Activated CD4-positive, alpha-beta T cell treated with anti-CD3 and anti-CD28 coated beads for 36 hours (primary cell): ENCODE measurements at places on chromosomes 3 and 15. TPM values are rescaled to one million over a fixed set of nuclear protein-coding genes. Genes with fewer than 3 reads are reported as not detected.

IL16 gene
- 117 TPM for total RNA-seq

LTF gene
- not detected for total RNA-seq

RASGRP1 gene
- total RNA-seq, result 120 TPM

RSRC1 gene
- 44.9 TPM for total RNA-seq

FHIT gene
- total RNA-seq, result 10.2 TPM

GOLGA6L26 gene
- total RNA-seq, result not detected

CHRNA5 gene
- 6.5 TPM for total RNA-seq

PAQR9 gene
- total RNA-seq, result not detected

DNA sequence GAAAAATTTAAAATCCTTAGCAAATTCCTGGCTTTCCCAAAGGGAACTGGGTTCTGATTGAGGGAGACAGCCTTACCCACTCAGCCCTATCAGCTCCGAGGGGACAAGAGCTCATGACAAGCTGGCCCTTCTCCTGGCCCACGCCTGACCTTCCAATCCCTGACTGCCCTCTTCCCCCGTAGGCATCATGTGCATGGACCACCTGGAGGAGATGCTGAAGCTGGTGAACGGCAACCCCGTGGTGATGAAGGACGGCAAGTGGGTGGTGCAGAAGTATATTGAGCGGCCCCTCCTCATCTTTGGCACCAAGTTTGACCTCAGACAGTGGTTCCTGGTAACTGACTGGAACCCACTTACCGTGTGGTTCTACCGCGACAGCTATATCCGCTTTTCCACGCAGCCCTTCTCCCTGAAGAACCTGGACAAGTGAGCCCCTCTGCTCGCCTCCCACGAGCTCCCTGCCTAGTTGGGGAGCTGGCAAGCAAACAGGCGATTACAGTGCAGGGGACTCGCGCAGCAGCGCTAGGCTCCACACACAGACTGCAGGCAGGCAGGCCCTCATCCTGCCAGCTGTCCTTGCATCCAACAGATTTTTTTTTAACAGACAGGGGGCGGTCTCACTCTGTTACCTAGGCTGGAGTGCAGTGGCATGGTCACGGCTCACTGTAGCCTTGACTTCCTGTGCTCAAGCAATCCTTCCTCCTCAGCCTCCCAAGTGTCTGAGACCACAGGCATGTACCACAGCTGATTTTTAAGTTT is 16.8 kb downstream of the RPUSD3 start:
- peak; percentile 50 for DNase-seq

GRCh38 chr3:37953226-37953625 is 37.4 kb upstream of the VILL start:
- DNase-seq, result no peak

GRCh38 chr3:161413127-161413854 is 42.0 kb upstream of the SPTSSB start:
- no peak for DNase-seq

GRCh38 chr3:139218046-139218445 is 125.8 kb upstream of the MRPS22 start:
- DNase-seq, result no peak

DNA sequence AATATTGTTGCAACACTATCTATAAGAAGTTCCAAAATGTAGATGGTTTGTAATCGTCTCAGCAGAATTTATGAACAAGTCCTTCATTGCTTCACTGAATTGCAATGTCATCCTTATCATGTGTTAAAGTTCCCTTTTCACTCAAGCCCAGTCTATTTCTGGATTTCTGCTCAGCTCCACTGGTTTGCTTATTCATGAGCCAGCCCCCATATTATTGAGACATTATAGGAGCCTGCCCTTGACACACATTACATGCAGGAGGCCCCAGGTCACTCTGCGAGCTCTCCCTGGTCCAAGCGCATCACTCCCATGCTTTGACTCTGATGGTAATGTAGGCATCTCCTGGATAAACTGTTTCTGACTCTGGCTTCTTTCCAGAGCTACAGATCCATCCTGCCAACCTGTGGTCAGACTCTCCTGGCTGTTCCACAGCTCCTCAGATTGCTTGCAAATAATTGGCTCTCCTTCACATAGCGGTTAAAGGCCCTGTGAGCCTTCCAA is 56.9 kb downstream of the ABTB1 start:
- DNase-seq, result no peak

DNA sequence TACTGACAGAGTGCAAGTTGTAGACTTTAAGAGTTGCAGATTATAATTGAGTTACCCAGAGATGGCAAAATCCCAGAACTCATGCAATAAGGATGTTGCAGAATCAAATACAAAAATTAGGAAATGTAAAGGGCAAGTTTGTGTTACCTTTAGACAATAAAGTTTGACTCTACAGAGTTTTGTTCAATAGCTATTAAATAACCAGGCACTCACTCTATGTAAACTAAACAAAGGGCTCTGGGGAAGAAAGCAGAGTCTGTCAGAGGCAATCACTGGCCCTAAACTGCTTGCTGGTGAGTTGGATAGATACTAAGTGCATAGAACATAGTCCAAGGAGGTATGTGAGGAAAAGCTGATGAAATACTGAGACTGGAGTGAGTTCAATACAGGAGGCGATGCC is 40.0 kb upstream of the PLCL2 start:
- DNase-seq, result no peak

DNA sequence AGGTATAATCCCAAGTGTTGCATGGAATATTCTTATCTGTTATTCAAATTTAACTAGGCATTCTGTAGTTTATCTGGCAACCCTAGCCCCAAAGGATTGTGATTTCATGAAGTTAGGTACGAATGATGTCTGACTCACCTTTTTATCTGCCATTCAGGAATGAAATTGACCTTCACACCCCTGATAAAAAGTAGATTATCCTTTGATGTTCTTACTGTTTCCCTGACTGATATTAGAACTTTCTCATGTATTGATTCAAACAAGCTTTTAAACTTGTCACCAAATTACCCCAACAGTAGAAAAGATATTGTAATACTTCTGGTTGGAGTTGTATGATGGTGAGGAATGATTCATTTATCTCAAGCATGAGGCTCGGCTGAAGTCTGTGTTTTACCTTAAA is 43.6 kb upstream of the CADPS start:
- no peak for DNase-seq

DNA sequence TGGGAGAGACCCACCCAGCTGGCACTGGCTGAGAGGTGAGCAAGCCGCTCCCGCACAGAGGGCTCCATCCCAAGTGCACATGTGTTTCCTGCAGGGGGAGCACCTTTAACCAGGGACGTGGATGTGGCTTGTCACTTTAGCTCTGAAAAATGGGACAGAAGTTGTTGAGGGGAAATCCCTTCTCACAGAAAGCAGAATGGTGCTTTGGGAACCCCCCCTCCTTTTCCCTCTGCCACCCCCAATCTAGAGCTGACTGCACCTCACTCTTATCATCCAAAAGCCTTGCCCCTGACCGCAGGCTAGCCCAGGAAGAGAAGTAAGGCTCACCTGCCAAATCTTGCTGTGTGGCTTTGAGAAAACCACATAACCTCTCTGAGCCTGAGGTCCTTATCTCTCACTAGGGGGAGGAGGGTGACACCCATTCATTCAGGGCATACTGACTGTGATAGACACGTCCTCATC is 77.9 kb downstream of the RPN1 start:
- DNase-seq, result peak; percentile 79

- DNase-seq, result no peak
Observed at GRCh38 chr15:29678504-29679034, 143.7 kb downstream of the TJP1 start.

DNA sequence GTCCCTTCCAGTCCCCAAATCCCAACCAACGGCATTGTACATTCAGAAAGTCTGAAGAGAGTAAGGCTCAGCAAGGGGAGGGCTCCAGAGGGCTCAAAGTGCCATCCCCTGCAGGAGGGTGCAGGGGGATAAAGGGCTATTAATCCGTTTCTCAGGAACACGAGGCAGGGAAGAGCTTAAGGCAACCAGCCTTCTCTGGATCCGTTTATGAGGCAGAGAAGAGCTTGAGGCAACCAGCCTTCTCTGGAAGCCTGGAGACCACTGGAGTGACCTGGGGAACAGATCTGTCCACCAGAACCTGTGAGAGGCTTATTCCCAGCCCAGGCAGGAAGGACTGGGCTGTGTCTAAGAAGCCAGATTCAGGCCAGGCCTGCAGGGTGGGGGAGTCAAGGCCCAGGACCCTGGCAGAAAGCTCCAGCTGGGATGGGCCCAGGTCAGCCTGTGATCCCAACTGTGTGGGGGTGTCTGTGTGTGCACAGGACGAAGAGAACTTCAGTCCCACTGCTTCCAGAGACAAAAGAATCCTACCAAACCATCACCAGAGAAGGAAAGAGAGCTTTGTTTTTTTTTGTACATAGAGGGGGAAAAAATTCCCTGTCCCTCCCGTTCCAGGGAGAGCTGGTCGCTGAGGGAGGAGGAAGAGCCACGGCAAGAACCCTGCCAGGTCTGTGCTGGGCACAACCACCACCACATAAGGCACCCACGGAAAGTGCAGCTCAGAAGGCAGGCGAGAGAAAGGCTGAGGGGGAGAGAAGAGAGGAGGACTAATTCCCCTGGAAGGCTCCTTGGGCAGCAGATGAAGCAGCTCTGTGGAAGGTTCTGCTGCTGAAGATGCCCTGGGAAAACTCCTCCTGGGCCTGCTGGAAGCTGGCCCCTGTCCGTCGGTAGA is 1.6 kb upstream of the ULK3 start:
- no peak for DNase-seq

DNA sequence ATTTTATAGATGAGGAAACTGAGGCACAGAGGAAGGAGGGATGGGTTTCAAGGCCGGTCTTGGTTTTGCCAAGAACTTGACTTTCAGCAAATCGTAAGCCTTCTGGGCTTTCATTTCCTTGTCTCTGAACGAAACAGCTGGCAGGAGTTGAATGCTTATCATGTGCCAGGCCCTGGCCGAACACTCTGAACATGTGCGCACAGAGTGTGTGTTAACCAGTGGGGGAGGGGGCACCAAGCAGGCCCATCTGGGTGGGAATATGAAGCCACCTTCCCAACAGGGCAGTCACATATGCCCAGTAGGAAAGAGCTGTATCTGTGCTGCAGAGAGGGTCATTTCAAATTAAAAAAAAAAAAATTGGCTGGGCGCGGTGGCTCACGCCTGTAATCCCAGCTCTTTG is 29.3 kb downstream of the ZNF710 start:
- no peak for DNase-seq

- no peak for DNase-seq
Observed at GRCh38 chr3:66404197-66404596, 96.6 kb downstream of the LRIG1 start.

DNA sequence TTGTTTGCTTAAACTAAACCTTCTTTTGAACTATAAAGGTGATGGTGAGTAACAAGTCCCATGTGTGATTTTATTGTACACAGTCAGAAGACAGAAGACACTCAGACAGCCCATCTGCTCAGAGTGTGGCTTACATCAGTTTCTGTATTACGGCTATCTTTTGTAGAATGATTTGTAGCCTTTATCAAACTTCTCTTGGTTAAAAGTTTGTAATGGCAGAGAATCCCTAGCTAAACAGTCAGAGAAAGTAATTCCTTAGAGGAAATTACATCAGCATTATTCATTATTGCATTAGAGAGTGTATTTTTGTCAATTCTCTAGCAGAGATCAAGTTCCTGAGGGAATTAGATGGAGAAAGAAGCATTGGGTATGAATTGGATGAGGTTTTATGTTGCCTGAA is 500.8 kb downstream of the CNTN4 start:
- no peak for DNase-seq

DNA sequence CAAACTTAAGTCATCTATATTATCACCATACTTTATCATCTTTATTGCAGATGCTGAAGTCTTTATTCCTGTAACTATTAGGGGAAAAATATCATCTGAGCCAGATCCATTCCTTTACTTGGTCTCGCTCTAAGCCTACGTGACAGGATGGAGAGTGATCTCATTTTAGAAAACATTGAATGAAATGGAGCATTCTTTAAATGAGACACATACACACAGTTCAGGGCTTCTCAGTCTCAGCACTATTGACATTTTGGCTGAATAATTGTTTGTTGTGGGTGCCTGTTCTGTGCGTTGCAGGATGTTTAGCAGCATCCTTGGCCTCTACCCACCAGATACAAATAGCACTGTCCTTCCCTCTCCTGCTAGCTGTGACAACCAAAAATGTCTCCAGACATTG is 36.2 kb upstream of the PROK2 start:
- DNase-seq, result no peak

- DNase-seq, result no peak
Observed at GRCh38 chr3:64143409-64144130, 81.7 kb downstream of the PRICKLE2 start.

GRCh38 chr3:197561926-197562325 is 6.2 kb upstream of the BDH1 start:
- DNase-seq, result no peak

DNA sequence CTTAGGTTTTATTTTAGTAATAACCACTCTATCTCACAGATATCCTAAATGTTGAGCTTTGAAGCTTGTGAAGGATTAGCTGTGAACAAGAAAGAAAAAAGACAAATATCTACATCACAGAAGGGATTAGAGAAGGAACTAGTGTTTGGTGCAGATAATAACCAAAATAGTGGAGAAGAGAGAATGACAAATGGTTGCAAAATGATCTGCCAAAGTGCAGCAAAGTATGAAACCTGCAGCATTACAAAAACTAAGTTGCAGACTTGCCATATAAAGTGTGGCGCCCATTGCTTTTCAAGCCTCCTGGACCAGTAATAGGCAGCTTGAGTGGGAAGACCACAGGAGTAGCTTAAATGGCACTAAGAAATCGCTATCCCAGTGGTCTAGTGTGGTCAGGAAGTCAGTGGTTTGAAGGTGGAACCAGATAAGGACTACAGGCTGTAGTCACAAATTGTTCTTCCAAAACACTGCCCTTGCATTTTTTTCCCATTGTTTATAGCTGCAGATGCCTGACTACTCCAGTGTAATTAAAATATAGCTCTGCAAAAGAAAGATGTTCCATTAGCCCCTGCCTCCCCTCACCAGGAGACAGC is 20.7 kb downstream of the TPM1 start:
- no peak for DNase-seq

DNA sequence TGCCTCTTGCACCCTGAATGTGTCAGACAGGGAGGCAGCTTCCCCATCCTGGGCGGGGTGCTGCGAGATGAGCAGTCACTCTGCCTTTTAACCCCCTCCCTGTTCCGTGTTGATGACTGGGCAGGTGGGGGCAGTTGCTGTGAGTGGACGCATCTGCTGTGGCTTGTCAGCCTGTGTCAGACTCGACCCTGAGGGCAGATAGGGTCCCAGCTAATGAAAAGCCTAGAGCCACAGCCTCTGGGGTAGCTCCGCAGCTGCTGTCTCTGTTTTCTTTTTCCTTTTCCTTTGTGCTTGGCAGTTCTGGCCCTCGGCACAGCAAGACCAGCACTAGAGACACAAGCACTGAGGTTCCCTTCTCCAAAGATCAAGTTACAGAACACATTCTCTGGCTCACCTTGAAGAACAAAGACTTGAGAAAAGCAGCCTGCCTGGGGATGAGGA is 43.0 kb upstream of the GLCE start:
- DNase-seq, result no peak
